ENCODE measurements at places on chromosomes 2 and 18.

DNA sequence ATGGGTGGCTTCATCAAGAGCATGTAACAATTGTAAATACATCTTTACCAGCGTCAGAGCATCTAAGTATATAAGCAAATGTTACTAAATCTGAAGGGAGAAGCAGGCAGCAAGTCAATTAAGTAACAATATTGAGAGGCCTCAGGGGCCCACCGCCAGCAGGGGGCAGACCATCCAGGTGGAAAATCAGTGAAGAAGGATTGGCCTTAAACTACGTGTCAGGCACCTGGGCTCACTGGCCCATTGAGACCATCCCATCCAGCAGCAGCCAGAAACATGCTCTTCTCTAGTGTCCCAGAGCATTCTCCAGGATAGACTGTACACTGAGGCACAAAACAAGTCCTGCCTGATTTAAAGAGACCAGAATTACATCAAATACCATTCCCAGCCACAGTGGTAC, 96.2 kb upstream of the SNTG2 start:
- peak; percentile 20 for DNase-seq

- no peak for DNase-seq
These were observed 70.9 kb downstream of the ZNF385B start for GRCh38 chr2:179790235-179791217.

DNA sequence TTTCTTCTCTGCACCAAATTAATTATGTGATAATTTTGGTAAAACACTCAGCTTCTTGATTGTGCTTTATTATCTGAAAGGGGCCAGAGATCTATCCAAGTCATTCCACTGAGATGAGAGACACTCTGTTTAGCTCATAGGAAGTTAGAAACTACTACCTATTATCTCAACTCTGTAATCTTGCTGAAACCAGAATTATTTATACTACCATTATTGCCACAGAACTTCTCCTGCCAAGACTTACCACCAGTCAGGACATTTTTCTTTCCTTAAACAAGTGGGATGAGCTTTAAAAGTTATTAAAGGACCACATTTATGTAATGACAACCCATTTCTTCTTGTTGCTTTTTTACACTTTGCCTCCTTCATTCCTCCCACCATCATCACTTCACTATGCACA, 855.6 kb upstream of the PIK3C3 start:
- no peak for DNase-seq

DNA sequence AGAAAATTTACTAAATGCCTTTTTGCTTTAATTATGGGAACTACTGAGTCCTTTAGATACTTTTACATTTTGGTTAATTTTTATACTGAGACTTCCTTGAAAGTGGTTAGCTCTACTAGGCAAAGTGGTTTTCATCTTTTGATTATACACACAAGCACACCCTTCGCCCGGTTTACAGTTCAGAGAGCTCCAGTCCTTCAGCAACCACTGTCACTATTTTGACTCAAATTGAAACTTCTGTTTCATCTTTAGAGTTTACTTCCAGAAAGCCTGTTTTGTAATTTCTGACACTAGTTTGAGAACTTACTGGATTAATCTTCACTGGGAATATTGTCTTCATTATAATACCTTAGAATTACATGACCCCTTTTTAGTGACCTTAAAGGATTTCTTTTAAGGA, 140.3 kb upstream of the FOSL2 start:
- DNase-seq = no peak

- DNase-seq = no peak
These were observed 241.3 kb downstream of the RBM43 start for GRCh38 chr2:151020411-151020810.

DNA sequence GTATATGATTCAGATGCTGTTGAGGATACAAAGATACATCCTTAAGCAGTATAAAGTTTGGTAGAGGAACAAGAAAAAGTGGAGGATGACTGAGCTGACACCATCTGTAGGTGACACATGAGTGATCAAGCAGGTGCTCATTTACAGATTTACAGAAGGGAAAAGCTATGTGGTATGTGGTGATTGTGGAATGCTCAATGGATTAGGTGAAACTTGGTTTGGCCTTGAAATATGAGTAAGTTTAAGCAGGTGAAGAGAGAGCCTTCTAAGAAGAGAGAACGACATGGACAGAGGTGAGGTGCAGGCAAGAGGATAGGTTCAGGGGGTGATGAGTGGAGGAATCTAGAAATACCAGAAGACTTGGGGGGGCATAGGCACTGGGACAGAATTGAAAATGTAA, 5.9 kb downstream of the ASXL3 start:
- no peak for DNase-seq

- no peak for DNase-seq
These were observed 29.0 kb downstream of the KIF5C start for GRCh38 chr2:148903979-148904378.

DNA sequence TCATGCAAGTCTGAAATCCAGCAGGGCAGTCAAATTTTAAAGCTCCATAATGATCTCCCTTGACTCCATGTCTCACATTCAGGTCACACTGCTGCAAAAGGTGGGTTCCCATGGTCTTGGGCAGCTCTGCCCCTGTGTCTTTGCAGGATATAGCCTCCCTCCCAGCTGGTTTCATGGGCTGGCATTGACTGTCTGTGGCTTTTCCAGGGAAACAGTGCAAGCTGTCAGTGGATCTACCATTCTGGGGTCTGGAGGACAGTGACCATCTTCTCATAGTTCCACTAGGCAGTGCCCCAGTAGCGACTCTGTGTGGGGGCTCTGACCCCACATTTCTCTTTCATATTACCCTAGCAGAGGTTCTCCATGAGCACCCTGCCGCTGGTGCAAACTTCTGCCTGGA, 220.6 kb upstream of the COPS8 start:
- DNase-seq = no peak

DNA sequence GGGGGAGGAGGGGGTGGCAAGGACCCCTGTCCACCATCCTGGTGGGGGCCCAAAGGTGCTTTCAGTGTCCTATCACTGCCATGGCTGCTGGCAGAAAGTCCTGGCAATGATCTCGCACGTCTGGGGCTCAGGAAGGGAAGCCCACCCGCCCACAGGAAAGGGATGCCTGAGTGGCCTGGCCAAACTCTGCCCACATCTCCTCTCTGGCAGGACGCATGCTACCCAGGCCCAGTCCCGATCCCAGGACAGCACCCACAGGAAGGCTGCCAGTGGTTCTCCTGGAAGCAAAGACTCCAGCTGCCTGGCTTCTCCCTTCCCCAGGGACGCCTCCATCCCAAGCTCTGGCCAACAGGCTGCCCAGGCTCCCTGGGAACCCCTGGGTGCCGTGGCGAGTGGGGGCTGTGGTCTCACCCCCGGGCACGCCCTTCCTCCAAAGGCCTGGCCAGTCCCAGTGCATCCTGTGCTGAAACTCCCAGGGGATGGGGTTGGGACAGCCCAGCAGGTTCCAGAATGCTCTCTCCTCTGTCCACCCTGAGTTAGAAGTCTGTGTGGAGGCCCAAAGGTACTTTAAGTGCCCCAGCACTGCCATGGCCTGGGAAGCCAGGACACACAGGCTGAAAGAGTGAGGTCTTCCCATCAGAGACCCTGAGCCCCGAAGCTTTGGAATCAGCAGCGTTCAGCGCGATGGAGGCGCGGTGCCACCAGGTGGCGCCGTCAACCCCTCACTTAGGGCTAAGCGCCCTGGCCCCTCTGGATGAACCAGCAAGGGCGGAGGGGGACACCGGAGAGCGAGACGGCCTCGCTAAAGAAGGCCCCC, 29.8 kb upstream of the TAF1B start:
- peak; percentile 33 for DNase-seq

GRCh38 chr18:10588975-10589374, 63.1 kb downstream of the NAPG start:
- peak; percentile 46 for DNase-seq

- no peak for DNase-seq
These were observed 315.1 kb downstream of the NR4A2 start for GRCh38 chr2:156017341-156017885.

DNA sequence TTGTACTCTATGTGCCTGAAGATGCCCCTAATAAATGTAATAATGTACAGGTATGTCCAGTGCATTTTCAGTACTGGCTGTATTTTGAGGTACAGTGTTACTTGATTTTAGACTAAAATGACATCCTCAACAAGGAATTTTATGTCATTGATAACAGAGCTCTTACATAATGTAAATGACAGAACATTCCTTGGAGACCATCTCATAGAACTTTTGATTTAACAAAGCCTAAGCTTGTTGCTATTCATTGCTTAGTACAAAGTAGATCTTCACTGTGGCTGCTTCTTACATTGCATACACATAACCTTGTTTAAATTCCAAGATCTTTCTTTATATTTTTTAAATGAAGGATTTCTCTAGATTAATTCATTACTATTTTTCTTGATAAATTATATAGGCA, 24.1 kb downstream of the DYNC1I2 start:
- no peak for DNase-seq

DNA sequence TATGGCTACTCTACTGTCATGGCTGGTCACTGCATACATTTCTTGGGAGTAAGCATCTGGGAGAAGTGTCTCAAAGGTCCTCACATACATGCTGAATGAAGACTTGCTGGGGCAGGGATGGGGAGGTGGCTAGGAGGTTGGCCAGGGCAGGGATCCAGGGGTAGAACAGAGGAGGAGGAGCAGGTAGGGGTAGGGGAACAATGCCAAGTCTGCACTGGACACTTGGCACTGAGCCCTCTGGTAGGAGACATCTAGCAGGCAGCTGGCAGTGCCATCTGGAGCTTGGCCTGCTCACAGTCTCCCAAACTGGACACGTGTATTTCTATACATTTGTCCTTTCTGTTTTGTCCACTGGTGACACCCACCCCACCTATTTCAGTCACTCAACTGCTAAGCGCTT, 62.7 kb upstream of the REV1 start:
- DNase-seq = peak; percentile 73

- DNase-seq = no peak
These were observed 202.3 kb upstream of the TCF4 start for GRCh38 chr18:55790296-55790695.

DNA sequence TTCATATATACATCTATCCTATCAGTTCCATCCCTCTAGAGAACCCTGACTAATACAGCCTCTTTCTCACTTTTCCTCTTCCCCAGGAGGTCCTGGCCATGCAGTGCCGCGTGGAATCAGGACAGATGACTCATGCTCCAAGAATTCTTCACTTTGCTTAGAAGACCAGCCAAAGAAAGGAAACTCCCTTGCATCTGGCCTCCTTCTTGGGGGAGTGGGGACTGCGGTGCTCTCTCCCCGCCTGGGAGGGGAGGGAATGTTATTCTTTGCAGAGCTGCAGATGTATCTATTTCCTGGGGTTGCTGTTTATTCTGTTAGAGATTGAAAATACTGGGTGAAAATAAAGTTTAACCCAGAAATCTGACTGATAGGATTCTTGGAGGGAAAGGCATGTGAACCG, 111.5 kb upstream of the SH3BP4 start:
- no peak for DNase-seq

- DNase-seq = no peak
These were observed 673.9 kb upstream of the ACVR2A start for GRCh38 chr2:147170932-147171331.

- DNase-seq = no peak
These were observed 193.7 kb upstream of the MEX3C start for GRCh38 chr18:51391215-51391614.

DNA sequence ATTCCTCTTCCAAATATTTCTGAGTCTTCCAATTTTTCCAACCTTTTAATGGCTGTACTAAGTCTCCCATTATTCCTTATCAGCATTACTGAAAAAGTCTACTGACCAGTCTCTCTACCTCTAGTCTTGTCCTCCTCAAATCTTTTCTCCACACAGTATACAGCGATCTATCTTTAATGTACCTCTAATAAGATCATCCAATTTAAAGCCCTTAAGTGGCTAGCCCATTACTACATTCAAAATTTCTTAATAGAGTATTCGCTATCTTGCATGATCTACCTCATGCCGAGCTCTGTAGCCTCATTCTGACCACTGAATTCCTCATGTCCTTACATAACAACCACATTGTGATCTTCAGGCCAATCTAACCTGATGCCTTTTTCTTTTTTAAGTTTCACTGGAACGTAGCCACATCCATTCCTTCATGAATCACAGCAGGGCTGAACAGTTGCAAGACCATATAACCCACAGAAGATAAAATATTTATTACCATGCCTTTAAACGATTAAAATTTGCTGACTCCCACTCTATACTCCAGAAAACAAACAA, 57.9 kb downstream of the SLC66A3 start:
- no peak for DNase-seq

DNA sequence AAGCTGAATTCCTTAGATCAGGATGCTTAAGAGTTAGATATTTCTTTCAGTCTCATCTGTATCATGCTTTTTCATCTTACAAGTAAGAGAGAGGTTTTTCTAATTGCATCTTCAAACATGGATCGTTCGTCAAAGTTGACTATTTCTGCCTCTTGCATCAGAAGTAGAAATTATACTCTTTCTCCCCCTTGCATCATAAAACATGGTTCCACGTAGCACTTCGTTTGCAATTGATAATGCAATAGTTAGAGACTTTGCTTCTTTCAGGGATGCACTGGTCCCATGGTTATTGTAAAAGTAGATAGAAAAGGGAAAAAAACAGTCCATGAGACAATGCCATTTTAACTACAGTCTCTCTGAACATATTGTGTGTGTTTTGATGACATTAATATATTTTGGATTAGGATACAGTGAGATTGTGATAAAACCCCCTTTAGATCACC, 75.1 kb upstream of the PARD3B start:
- DNase-seq = no peak
